ENCODE measurements at places on chromosomes 6 and 20.

- no peak for DNase-seq
Measured at GRCh38 chr20:9143926-9144325, 75.0 kb downstream of the PLCB4 start.

DNA sequence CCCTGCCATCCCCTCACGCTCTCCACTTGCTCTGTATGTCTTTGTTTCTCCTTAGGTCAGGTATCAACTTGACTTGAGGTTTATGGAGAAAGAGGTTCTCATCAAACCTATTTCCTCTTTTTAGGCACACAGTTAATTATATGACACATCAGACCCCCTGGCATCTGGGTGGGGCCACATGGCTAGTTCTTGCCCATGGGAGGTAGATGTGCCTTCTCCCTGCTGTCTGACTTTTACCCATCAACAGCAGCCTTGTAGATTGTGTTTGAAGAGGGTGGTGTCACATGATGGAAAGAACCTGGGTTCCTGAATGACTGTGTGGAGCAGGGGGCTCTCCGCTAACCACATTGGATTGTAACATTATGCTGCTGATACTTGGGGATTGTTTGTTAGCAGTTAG lies 7.2 kb upstream of the UQCC2 start:
- no peak for DNase-seq

GRCh38 chr20:2687514-2687913 lies 5.1 kb upstream of the EBF4 start:
- DNase-seq: no peak

DNA sequence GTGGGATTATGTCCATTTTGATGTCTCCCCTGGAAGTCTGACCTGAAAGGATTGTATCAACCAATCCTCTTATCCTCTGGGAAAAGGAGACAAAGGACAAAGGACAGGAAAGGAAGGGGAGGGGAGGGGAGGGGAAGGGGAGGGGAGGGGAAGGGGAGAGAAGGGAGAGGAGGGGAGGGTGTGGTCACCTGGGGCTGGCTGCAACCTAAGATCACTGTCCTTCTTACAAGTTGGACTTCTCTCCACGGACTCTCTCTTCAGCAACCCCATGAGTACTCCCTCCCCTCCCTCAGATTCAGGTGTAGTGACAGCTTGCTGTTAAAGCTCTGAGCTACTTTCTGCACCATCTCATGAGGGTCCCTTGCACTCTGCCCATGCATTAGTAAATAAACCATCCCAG lies 58.9 kb upstream of the KLHL31 start:
- DNase-seq: no peak

DNA sequence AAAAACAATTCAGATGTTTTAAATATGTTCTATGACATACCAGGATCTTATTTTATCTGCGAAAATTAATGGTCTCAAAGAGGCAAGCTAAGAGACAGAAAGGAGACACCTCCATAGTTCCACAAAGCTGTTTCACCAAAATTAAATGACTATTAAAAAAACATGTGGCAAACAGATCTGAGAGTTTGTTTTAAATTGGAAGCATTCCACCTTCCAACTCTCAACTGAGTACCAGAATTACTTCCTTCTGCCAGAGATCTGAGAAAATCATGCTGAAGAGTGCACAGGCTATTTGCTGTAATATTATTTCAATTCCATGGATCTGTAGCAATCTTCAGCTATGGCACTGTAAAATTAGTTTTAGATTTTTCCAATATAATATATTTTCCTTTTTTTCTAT lies 669.5 kb upstream of the MARCKS start:
- no peak for DNase-seq

GRCh38 chr6:25630508-25631278 lies 21.3 kb upstream of the SCGN start:
- no peak for DNase-seq

DNA sequence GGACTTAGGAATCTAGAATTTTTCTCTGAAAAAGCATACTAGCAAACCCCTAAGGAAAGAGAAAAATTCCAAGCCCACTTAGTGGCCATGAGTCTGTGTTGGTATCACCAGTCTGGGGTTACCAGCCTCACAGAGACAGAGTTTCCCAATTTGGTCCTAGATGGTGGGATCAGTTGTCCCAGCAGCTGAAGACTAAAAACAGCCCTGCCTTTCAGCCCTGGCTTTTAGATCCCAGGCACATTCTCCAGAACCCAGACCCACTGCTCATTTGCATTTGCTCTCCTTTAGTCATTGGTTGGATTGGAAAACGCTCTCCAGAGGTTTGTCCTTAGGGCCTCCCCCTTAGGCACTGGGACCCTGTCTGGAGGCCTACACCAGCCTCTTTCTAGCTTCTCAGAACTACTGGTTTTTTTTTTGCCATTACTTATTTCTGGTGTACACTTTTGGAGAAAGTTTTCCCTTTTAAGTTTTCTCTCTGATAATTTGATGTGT lies 39.1 kb upstream of the FOXO3 start:
- no peak for DNase-seq

DNA sequence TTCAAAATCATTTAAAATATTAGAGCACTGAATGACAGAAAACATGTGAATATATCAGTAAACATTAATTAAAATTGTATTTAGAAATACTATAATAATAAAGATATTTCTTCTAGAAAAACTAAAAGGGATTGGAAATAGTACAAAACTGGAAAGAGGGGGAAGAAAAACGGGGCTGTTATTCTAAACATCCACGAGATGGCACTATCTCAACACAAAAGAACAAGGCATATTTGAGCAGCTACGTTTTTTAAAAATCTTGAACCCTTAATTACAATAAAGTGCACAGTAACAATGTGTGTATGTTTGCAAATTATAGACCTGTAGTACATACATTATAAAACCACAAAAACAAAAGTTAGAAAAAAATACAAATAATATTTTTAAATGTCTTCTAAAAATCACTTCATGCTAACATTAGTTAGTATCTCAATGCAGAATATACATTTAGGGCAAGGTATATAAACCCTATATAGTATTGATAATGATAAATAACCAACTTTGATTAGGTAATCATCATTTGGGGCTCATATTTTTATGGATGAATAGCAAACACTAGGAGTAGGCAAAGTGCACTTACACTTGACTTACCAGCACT lies 42.5 kb upstream of the PNISR start:
- peak; percentile 62 for DNase-seq

DNA sequence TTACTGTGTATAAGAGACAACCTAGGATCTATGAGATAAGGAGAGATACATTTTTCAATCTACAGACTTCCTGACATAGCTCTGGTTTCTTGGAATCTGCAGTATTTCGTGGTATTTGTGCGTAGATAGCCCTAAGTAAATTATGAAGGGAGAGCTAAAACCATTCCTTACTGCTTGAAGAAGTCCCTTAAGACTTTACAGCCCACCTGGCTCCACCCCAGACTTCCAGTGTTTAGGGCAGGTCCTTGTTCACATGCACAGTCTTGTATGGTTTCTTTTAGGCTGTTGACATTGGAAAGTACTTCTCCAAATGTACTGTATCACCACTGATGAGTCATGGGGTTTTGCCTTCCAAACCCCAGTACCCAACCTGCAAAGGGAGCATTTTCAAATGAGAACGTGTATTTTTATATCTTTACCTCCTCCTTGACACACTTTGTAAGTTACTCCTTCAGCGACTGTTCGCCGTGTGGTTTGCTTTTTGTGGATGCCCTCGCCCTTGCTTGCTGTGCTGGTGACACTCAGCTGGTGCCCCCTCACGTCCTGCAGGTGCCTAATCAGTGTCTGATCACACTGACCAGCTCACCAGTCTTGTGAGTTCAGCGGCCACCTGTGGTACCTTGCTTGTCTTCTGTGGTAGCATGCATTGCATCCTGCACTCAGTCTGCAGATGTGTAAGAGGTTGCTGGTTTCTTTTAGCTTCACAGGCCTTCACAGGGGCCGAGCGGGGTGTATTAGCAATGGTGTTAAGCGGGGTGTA lies 73.3 kb downstream of the IGF2R start:
- no peak for DNase-seq

- no peak for DNase-seq
Measured at GRCh38 chr6:36649701-36650484, 28.6 kb upstream of the CDKN1A start.

DNA sequence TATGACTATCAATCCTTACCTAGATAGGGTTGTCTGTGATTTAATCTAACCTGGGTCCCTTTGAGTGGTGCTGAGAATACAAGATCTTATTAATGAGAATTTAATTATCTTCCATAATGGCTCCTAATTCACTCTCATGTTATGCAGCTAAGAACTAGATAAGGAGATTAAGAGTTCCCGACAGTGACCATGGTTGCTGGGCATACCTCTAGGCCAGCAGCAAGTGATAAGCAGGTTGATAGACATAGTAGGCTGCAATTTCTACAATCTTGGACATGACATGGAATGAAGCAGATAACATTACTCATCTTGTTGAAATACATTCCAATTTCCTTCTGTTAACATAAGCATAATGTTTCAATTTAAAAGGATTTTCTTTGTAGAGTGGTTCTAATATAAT lies 27.1 kb downstream of the SPACA1 start:
- DNase-seq: no peak

DNA sequence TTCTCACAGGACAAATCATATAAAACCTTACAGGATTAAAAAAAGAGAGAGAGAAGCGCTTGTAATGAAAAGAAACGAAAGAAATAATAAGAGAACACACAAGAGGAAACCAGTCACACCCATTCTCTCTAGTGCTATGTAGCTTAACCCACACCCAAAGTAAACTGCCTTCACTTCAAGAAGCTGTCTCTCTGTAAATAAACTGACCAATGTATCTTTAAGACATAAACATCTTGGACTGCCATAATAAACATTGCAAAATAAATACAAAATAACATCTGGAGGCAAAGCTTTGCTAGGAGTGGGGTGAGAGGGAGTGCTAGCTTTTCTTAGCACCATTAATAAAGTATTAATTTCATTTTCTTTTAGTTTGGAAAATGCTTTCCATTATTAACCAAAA lies 61.6 kb upstream of the RNF146 start:
- DNase-seq: no peak

- DNase-seq: no peak
Measured at GRCh38 chr20:5491455-5491854, 174.7 kb upstream of the PROKR2 start.

DNA sequence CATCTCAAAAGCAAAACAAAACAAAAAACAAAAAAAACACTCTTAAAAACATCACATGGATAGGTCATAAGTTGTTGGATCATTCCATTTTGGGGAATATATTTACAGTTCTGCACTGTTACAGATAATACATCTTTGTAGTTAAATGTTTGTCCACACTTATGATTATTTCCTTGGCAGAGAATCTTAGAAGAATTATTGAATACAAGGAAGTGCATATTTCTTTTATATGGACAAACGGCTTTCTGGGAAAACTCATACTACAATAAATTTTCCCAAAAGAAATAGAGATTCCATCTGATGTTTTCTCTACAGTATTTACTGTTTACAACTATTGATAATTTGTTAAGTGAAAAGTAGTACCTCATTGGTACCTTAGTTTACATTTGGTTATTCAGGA lies 33.8 kb downstream of the GMPR start:
- DNase-seq: no peak

DNA sequence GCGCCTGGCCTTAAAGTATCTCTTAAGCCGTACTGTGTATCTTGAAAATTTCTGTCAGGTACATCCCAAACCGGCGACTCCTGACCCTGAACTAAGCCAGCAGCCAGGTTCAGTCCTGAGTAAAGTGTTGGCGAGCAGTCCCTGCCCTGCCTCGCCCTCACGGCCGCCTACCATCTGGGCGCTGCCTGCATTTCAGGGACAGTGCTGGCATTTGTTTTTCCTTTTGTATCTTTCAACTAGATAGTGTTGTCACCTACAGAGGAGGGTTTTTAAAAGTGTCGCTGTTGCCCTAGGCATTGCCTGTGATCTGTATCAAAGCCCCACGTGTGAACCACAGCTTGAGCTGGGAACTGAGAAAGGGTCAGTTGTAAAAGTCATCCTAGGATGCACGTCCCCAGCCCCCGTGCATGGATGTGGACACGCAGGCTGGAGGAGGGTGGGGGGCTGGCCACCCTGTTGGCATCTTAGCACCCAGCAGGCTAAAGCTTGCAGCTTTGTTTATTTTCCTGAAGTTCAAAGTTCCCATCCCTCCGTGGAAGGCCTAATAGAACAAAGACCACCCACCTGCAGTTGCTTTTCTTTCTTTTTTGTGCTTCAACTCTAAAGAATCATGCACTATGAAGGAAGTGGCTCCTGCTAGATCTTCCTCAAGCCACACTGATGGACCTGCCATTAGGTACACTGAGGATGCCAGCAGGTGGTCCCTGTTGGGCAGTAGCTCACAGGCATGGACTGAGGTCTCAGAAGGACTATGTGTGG lies 136.8 kb downstream of the ZDHHC14 start:
- no peak for DNase-seq

- DNase-seq: no peak
Measured at GRCh38 chr6:67639161-67639560, 995.9 kb upstream of the ADGRB3 start.

DNA sequence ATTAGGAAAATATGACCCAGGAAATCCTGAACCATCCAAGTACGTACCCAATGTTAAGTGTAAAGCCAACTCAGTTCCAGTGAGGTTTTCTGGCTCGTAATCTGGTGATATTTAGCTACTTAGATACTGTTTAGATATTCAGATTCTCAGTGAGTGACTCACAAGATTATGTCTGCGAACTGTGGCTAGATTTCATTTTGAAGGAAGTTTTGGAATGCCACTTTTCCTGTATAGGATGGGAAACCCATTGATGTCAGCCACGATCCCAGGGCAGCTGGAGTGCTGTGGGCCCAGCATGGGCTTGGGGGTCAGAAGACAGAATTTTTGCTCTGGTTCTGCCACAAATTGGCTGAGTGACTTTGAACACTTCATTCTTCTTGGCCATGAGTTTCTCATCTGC lies 76.3 kb downstream of the TMEM170B start:
- DNase-seq: no peak

DNA sequence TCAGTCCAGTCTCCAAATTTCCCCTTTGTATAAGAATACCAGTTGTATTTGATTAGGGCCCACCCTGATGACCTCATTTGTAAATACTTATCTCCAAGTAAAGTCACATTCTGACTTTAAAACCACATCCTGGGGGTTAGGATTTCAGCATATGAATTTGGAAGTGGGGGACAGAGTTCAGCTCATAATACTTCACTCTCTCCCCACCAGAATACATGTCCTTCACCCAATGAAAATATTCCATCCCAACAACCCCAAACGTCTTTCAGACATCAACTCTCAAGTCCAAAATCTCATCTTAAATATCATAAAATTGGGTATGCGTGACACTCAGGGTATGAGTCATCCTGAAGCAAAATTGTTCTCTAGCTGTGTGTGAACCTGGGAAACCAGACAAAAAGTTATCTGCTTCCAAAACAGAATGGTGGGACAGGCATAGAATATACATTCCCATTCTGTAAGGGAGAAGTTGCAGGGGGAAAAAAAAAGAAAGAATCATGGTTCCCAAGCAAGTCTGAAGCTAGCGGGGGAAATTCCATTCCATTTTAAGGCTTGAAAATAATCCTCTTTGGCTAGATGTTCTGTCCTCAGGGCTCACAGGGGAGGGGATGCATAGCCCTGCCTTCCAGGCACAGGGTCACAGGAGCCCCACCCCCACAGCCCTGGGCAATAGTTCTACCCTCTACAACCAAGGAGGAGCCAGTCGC lies 113.9 kb downstream of the ADAT2 start:
- no peak for DNase-seq

- DNase-seq: no peak
Measured at GRCh38 chr6:17475606-17476244, 82.3 kb downstream of the CAP2 start.

- no peak for DNase-seq
Measured at GRCh38 chr6:60991427-60992028, 1294.5 kb downstream of the KHDRBS2 start.

GRCh38 chr20:37643400-37643799 lies 50.4 kb upstream of the CTNNBL1 start:
- no peak for DNase-seq

- DNase-seq: no peak
Measured at GRCh38 chr6:90611543-90612312, 24.9 kb upstream of the MAP3K7 start.

All from NCI-H1105 treated with DMSO at 0.1 percent for 48 hours (cell line).